Progenitor cell of endocrine pancreas (in vitro differentiated cells): ENCODE measurements at places on chromosomes 7 and 10.

DNA sequence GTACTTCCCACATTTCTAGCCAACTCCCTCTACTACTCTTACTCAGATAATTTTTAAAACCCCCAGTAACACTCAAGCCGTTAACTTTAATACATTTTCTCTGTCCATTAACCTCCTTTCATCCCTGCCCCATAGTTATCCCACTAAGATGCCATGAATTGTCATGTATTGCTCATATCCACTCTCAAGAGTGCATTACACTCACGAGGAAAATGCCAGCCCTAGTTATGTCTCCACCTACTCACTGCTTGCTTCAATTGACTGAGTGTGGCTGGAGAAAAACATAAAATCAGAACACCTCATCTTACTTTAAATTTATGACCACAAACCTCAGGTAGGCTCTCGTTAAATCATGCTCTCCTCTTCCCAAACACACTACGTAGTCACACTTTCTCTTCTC lies 324.1 kb upstream of the NPSR1 start:
- H3K36me3 ChIP-seq, result no peaks in the 10 kb centered on the region
- no peak overlapping the region for H3K27ac ChIP-seq

- H3K36me3 ChIP-seq, result no peaks in the 10 kb centered on the region
- no peak overlapping the region for H3K27ac ChIP-seq
- peaks cover 1% of the 10 kb centered on the region for H3K4me1 ChIP-seq
- DNase-seq, result no peak
- peaks cover 2% of the 10 kb centered on the region for H3K27me3 ChIP-seq
- H3K4me3 ChIP-seq, result no peak overlapping the region
Observed at GRCh38 chr7:157845203-157845835, 508.5 kb downstream of the DNAJB6 start.

DNA sequence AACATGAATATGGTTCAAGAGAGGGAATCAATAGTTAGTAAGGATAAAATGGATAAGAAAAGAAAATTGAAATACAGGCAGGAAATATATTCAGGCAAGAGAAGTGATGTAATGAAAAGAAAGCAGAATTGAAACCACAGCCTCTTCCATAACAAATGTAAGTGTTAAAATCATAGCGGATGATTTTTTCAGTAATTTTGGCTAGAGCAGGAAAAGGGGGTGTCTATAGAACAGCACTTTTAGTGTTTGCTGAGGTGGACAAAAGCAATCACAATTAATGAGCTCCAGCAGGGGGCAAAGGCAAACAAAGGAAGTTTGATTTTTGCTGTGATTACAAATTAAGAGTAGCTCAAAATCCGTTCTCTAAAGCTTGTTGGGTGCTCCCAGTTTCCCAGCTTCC lies 79.0 kb downstream of the TRIL start:
- H3K27ac ChIP-seq, result no peak overlapping the region
- peaks cover 8% of the 10 kb centered on the region for H3K27me3 ChIP-seq
- H3K4me1 ChIP-seq, result peaks cover 7% of the 10 kb centered on the region
- DNase-seq, result no peak

DNA sequence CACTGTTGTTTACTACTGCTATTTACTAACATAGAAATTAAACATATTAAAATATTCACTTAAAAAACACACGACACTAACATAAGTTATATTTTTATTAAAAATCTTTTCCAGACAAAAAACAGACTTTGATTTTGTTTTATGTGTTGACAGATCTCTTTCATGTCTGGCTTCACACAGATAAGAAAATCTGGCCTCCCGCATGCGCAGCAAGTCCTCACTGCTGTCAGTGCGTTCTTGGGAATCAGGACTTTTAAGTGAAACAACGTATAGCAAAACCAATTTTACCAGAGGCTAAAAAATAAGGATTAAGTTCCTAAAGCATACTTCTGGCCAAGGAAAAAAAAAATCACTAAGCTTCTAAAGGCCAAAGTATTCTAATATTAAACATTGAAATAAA lies 1.2 kb upstream of the IDI1 start:
- H3K4me1 ChIP-seq, result peaks cover 31% of the 10 kb centered on the region
- H3K36me3 ChIP-seq, result peaks cover 8% of the 10 kb centered on the region
- no peaks in the 10 kb centered on the region for H3K27me3 ChIP-seq

- no peak overlapping the region for H3K27ac ChIP-seq
- no peaks in the 10 kb centered on the region for H3K4me1 ChIP-seq
- H3K27me3 ChIP-seq, result no peaks in the 10 kb centered on the region
Observed at GRCh38 chr10:122077311-122077875, 88.4 kb downstream of the TACC2 start.

DNA sequence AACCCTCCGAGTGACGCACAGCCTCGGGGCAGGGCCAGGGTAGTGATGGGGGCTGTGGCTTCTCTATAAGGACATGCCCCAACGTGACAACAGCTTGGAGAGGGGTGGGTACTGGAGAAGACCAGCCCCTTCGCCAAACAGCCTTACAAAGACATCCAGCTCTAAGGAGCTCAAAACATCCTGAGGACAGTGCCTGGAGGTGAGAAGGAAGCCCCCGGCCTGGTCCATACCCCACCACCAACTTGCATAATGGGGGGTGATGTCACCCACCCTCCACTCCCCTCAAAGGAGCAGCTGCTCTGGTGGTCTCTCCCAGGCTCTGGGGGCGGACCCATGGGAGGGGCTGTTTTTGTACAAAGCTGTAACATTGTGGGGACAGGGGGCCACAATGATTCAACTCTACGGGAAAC lies 15.1 kb downstream of the PRSS2 start:
- H3K27me3 ChIP-seq, result peaks cover 53% of the 10 kb centered on the region
- DNase-seq, result no peak
- H3K4me3 ChIP-seq, result no peak overlapping the region
- no peak overlapping the region for H3K27ac ChIP-seq
- H3K4me1 ChIP-seq, result peaks cover 2% of the 10 kb centered on the region

DNA sequence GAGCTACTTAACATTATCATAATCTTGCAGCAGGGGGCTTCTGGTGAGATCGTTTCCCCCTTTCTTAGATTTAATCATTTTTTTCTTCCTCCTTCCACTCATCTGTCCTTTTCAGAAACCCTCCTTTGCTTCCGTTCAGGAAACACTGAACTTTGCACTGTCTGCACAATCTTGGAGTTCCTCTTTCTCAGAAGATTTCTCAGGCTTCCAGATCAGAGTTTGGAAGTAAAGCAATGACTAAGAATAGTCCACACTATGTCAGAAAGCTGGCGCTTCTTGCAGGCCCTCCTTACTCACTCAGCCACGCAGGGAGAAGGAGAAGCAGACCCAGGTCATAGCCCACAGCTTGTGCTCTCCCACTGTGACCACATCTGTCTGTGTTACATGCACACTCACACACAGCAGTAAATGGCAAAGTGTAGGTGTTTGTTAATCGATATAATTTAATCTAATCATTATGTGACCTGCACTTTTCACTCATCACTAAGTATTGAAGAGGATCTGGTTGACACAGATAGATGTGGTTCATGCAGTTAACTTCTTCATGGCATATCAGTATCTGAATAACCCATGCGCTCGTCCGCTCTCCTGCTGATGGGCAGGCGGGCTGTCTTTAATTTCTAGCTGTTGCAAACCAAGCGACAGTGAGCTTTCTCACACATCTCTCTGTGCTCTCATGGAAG lies 30.2 kb downstream of the ALOX5 start:
- no peaks in the 10 kb centered on the region for H3K36me3 ChIP-seq
- no peak overlapping the region for H3K27ac ChIP-seq
- no peak for DNase-seq

- no peak for DNase-seq
- no peaks in the 10 kb centered on the region for H3K27me3 ChIP-seq
- no peaks in the 10 kb centered on the region for H3K4me1 ChIP-seq
Observed at GRCh38 chr7:79548727-79549126, 95.3 kb upstream of the MAGI2 start.

DNA sequence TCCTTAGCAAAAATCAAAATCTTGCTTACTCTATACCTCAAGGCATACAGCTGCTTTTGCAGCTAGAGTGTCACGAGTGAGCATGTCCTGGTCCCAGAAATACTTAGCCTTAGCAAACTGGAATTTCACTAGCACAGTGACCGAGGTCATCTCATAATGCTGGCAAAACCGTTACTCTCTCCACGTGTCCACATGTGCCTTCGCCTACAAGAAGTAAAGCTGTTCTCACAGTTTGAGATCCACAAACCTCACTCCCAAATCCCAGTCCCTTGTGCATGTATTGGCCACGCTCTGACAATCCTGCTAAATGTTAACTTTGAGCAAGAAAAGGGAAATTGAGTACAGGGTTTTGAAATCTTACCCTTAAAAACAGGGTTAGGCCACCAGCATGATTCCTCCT lies 111.0 kb upstream of the PLXDC2 start:
- no peaks in the 10 kb centered on the region for H3K4me1 ChIP-seq
- H3K27me3 ChIP-seq, result no peaks in the 10 kb centered on the region
- no peak overlapping the region for H3K4me3 ChIP-seq
- DNase-seq, result no peak
- no peaks in the 10 kb centered on the region for H3K36me3 ChIP-seq

DNA sequence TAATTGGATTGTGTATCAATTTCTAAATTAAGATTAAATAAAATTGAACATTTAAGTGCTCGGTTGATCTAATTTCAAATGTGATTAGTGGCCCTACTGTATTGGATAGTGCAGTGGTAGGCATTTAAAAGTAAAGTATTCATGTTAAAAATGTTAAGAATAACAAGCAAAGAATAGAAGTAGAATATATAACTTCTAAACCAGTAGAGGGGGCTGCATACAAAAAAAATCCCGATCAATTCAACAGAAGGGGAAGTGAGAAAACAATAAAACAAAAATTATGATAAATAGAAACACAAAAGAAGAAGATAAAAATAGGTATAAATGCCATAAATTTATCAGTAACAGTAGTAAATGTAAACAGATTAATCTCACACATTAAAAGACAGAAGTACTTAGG lies 24.9 kb upstream of the WDFY4 start:
- H3K4me1 ChIP-seq, result peaks cover 3% of the 10 kb centered on the region
- no peak overlapping the region for H3K4me3 ChIP-seq
- no peak for DNase-seq
- peaks cover 51% of the 10 kb centered on the region for H3K27me3 ChIP-seq
- H3K36me3 ChIP-seq, result no peaks in the 10 kb centered on the region
- H3K27ac ChIP-seq, result no peak overlapping the region

- no peaks in the 10 kb centered on the region for H3K36me3 ChIP-seq
- peaks cover 4% of the 10 kb centered on the region for H3K4me1 ChIP-seq
- no peak overlapping the region for H3K4me3 ChIP-seq
- no peak for DNase-seq
Observed at GRCh38 chr7:106824458-106824857, 40.6 kb upstream of the PIK3CG start.

DNA sequence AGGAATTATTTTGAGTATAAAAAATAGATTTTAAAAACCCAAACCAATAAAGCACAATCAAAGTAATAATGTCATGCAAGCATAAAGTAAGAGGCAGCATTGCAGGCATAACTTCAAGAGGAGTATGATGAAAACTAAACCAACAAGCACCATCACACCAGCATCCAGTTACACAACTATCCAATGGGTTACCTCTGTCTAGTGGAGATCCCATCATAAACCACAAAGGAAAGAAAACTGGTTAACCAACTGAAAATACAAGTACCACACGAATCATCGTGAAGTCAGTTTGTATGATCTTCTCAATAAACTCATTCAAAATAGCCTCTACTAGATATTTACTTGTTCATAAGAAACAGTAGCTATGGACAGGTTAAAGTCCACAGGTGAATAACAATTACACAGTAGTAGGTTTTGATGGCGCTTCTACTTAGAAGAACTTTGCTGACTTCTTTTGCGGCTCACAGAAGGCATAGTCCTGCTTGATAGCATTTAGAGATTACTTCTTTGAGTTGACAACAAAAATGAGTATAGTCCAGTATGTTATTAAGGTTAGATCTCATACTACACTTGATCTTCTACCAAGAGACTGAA lies 116.6 kb downstream of the MICU1 start:
- DNase-seq, result no peak
- no peaks in the 10 kb centered on the region for H3K27me3 ChIP-seq
- H3K4me3 ChIP-seq, result no peak overlapping the region

DNA sequence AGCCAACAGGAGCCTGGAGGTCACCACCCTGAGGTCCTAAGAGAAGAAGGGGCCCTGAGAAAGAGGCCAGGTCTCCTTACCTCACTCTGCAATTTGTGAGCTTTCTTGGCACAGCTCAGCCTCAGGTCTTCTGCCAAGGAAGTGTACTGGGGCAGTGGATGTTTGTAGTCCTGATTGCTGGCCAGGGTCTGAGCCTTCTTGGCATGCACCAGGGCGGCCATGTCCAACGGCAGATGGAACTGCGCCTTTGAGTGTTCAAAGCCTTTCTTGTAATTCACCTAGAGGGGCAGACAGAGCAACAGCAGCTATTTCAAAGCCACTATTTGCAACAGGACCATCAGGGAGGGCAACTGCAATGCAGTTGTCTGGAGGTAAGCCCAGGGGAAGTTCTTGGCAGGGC lies 51.7 kb downstream of the NRAP start:
- no peak overlapping the region for H3K4me3 ChIP-seq
- H3K36me3 ChIP-seq, result no peaks in the 10 kb centered on the region
- peaks cover 64% of the 10 kb centered on the region for H3K27me3 ChIP-seq
- H3K4me1 ChIP-seq, result peaks cover 16% of the 10 kb centered on the region
- no peak for DNase-seq
- no peak overlapping the region for H3K27ac ChIP-seq

- H3K4me3 ChIP-seq, result no peak overlapping the region
- no peak overlapping the region for H3K27ac ChIP-seq
- no peak for DNase-seq
- peaks cover 14% of the 10 kb centered on the region for H3K4me1 ChIP-seq
- H3K36me3 ChIP-seq, result no peaks in the 10 kb centered on the region
Observed at GRCh38 chr10:2985729-2986232, 81.6 kb upstream of the PFKP start.

DNA sequence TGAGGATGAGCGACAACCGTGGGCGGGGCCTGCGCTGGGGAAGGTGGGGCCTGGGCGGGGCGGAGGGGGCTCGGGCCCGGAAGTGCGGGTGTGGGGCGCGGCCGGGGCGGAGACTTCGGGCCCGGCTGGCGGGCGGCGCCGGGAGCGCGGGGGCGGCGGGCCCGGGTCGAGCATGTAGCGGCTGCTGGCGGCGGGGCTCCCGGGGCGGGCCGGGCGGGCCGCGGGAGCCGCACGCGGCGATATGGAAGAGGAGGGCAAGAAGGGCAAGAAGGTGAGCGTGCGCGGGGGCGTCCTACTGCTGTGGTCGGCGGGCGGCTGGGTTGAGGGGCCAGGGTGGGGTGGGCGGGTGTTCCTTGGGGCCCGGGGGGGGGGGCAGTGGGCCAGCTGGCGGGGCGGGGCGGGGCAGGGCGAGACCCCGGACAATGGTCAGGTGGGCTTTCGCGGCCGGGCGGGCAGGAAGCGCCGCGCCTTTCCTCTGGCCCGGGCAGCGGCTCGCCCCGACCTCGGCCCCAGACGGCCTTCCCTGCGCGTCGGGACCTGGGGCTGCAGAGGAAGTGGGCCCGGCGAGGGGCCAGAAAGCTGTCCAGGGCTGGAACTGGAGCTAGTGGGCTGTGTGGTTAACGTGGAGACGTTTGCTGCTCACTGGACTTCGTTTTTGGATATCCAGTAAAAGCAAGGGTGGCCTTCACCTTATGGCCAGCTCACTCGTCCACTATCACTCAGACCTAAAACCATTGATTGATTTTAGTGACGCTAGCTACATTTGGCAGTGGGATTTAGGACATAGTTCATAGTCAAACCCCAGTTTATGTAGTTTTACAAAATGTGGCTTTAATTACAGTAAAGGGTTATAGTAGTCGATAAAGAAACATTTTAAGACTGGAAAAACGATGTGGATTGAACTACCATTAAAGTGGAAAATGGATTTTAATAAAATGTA lies at the start of gene CCM2:
Gene CCM2, plus strand, starts transcription at position 109 of the 940 bp plus-strand sequence. Its CDS starts 133 bp downstream, at position 242.
- no peaks in the 10 kb centered on the region for H3K27me3 ChIP-seq
- DNase-seq, result peak; percentile 49
- H3K4me3 ChIP-seq, result peak within 1 kb of the TSS; percentile 94
